ENCODE measurements at places on chromosomes 5 and 9. TPM values are rescaled to one million over a fixed set of nuclear protein-coding genes. Genes with fewer than 3 reads are reported as not detected.

The GLDC gene
- polyA plus RNA-seq, result 11.4 TPM

The SPEF2 gene
- polyA plus RNA-seq, result 18.5 TPM

The SGCD gene
- 2.5 TPM for polyA plus RNA-seq

The FOXD4 gene
- polyA plus RNA-seq, result 2.3 TPM

The BRD9 gene
- 51.3 TPM for polyA plus RNA-seq

The ERMP1 gene
- polyA plus RNA-seq, result 7.3 TPM

The C1QTNF2 gene
- polyA plus RNA-seq, result not detected

The FGF10 gene
- polyA plus RNA-seq, result not detected

The TAS2R1 gene
- 0.41 TPM for polyA plus RNA-seq

The SPRY4 gene
- polyA plus RNA-seq, result 0.12 TPM

The SLC9A3 gene
- polyA plus RNA-seq, result 3.0 TPM

The C5orf58 gene
- polyA plus RNA-seq, result not detected

The ECM2 gene
- polyA plus RNA-seq, result not detected

The FOXD4L3 gene
- not detected for polyA plus RNA-seq

The SH2D3C gene
- polyA plus RNA-seq, result 19.4 TPM
